Mucosa of gallbladder (tissue), 1 donor: ENCODE measurements at places on chromosomes 1 and 21. TPM values are rescaled to one million over a fixed set of nuclear protein-coding genes. Genes with fewer than 3 reads are reported as not detected.

The SNAPIN gene
- total RNA-seq, result 38.8 TPM

The TEX38 gene
- 0.35 TPM for total RNA-seq

GRCh38 chr1:217837691-217838090 is 206.5 kb downstream of the SPATA17 start:
- no peak for DNase-seq

- DNase-seq, result no peak
These were observed 39.9 kb upstream of the ABCA4 start for GRCh38 chr1:94160811-94161210.

- peak; percentile 93 for DNase-seq
These were observed 638 bp upstream of the TUFT1 start for GRCh38 chr1:151539321-151540020.

The OVAAL gene
- total RNA-seq, result not detected

DNA sequence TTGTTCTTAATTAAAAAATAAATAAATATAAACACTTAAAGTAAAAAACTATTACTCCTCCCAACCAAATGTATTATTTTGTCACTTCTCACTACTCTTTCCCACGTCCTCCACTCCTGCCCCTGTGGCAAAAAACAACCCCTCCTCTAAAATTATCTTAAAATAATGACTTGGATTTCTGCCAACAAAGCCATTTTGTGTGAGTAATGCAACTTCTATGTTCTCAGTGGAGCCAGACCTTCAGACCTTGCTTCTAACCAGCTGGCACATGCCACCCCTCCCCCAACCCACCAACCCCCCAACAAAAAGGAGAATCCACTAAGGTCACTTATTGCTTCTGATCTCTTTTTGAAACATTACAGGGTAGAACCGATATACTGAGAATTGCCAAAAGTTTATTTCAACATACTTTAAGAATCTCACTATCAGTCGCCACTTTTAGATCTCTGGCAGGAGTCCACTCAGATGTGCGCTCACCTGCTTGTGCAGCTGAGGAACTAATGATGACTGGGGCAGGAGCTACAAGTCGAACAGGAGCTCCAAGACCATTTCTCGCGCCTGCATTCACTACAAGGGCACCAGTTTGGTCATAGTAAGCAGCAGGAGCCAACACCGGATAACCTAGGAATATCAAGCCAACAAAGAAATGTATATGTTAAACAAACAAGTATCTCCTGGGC is 58.3 kb upstream of the SDC3 start:
- no peak for DNase-seq
